A549 (cell line): ENCODE measurements at places on chromosomes 7 and 10.

GRCh38 chr10:58367069-58367468 lies 18.1 kb upstream of the TFAM start:
- DNase-seq, result no peak

- no peak for DNase-seq
Measured at GRCh38 chr10:89294721-89295239, 7.1 kb upstream of the IFIT2 start.

GRCh38 chr7:77368974-77369373 lies 47.2 kb downstream of the GSAP start:
- DNase-seq, result no peak

DNA sequence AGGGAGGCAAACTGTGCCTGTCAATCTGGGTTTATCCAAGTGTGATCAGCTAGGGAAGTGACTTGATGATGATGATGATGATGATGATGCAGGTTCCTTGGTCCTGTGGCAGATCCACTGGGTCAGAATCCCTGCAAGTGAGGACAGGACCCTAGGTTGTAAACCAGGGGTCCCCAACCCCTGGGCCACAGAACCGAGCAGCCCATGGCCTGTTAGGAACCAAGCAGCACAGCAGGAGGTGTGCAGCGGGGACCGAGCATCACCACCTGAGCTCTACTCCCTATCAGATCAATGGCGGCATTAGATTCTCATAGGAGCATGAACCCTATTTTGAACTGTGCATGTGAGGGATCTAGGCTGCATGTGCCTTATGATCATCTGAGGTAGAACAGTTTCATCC lies 144.7 kb upstream of the PDE1C start:
- DNase-seq, result no peak

DNA sequence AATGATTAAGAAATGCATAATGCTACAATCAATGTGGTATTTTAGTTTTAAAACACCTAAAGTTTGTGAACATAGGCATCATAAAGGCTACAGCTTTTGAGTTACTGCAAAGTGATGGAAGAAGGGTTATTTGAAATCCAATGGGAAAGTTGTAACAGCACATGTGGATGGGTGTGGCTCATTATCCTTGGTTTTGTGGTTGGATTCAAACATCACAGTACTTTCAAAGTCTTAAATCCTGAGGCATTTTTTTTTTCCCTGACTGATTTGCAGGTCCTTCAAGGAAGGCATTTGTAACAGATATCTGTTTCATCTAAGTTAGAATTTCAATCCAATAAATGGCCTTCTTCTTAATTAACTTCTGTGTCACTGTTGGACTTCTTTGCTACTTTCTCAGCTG lies 9.8 kb upstream of the SHTN1 start:
- no peak for DNase-seq

- no peak for DNase-seq
Measured at GRCh38 chr7:16841681-16842080, 36.9 kb upstream of the AGR2 start.
